ENCODE measurements at places on chromosomes 6 and 20.
A peak's percentile ranks its signal among the peaks of the same experiment; 100 is the strongest.

- DNase-seq, result no peak
Measured at GRCh38 chr6:118228886-118229285, 319.2 kb upstream of the PLN start.

- DNase-seq, result no peak
Measured at GRCh38 chr6:1123386-1124375, 188.2 kb upstream of the FOXQ1 start.

DNA sequence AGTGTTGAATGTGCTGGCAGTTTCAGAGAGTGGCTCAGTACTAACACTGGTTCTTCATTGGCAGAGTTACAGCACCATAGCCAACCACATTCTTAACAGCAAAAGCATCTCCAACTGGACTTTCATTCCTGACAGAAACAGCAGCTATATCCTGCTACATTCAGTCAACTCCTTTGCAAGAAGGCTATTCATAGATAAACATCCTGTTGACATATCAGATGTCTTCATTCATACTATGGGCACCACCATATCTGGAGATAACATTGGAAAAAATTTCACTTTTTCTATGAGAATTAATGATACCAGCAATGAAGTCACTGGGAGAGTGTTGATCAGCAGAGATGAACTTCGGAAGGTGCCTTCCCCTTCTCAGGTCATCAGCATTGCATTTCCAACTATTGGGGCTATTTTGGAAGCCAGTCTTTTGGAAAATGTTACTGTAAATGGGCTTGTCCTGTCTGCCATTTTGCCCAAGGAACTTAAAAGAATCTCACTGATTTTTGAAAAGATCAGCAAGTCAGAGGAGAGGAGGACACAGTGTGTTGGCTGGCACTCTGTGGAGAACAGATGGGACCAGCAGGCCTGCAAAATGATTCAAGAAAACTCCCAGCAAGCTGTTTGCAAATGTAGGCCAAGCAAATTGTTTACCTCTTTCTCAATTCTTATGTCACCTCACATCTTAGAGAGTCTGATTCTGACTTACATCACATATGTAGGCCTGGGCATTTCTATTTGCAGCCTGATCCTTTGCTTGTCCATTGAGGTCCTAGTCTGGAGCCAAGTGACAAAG is 17.0 kb upstream of the ADGRF4 start:
- DNase-seq, result no peak

- no peak for DNase-seq
Measured at GRCh38 chr6:1263039-1263849, 48.7 kb upstream of the FOXQ1 start.

DNA sequence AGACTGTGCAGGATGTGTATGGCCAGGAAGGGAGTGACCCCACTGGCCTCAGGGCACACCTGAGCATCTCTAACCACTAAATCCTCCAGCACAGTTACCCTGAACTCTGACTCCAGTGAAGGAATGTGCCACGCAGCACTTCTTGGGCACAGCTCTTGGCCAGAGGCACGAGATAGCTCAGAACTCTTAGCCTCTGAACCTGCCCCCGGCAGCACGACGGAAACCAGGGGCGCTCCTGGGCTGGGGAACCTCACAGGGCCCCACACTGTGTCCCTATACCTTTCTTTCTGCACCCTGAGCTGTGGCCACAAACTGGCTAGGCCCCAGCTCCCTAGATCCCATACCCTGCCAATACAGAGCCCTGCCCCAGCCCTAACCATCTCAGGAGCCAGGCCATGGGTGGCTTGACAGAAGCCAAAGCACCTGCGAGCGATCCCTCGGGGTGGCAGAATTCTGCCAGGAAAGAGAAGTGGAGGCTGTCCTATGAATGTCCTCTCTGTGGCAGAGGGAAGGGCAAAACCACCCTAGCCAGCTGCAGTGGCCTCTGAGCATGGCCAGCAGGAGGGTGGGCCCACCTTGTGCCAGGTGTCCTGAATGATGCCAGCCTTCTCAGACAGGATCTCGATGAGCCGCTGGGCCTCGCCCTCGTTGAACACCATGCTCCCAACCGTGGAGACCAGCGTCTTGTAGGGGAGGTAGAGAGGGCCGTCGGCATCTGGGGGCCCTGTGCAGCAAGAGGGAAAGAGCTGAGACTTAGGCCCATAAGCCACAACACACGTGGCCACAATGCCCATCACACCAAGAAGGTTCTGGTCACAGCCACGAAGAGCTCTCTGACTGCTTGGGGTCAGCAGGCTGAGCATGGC is 39.4 kb downstream of the RRBP1 start:
- DNase-seq, result no peak

- DNase-seq, result no peak
Measured at GRCh38 chr20:18985551-18985950, 172.0 kb downstream of the SCP2D1 start.

DNA sequence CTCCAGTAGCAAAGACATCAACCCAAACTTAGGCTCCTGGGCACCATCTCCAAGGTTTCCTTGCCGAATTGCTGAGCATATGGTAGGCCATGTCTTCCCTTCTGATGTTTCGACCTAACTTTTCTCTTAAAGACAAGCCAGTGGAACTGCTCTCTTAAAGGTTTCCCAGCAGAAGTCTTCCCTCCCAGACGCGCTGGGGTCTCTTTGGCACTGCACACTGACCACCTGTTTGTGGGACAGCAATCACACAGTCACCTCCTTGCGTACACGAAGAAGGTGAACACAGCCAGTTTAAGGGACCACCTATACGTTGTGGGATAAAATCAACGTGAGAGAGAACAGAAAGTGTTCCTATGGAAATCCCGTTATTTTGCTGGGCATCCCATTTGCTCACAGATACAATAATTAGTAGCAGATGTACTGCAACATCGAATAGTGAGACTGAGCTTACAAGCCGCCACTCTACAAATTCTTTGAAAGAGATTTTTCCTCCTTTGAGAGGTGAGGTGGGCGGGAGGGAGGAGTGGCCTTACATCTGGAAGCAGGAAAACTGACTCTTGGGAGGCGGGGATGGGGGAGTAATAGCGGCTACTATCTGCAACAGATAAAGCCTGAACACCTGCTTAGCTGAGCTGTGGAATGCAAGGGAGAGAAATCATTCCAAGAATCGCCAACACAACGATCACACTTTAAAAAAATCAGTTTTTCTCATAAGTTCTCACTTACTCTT is 9.9 kb downstream of the GRIK2 start:
- no peak for DNase-seq

- no peak for DNase-seq
Measured at GRCh38 chr20:6040958-6041807, 12.7 kb downstream of the LRRN4 start.

DNA sequence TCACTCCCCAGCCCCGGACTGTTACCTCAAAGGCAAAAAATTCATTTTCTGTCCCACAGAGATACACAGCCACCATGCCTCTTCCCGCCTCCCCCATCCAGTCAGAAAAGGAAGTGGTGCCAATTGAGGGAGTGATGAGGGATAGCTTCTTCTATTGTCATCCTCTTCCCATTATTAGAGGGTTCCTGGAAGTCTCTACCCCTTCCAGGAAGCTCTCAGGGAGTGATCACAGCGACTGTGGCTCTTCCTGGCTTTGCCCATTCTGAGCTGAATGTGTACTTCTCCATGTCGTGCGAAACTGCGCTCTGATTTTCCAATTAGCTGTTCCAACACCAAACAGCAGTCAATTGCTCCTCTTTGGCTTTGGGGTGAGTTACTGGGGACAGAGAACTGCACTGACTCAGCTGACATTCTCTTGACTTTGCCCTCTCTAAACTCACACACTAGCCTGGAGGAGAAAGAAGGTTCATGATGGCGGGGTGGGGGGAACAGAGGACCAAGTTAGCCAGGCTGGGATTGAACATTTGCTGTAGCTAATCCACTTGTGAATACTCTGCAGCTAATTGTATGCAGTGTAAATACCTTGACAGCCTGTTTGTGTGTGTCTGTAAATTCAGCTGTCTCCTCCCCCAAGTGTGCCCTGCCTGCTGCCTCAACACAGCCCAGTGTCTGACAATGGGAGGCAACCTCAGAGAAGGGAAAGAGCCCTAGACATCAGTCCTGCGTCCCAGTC is 2.4 kb upstream of the MDGA1 start:
- no peak for DNase-seq

- DNase-seq, result no peak
Measured at GRCh38 chr6:113680301-113680700, 176.8 kb upstream of the MARCKS start.

DNA sequence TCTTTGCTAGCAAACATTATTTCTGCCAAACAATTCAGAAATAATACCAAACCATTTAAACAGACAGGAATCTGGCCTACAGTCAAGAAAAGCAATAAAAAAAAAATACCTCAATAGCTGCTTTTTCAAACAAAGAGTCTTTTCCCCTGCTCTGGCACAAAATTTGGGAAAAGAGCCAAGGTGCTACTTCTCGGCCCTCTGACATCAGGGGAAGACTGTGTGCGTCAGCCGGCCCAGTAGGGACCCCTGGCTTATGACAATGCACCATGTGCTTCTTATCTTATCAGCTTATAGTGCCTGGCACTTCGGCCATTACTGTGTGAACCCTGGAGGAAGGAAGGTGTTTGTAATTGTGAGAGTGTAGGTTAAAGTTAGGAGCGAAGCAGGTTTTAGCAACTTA is 89.4 kb downstream of the PDE10A start:
- DNase-seq, result no peak

GRCh38 chr20:63577317-63577894 is 3.4 kb upstream of the HELZ2 start:
- peak; percentile 69 for DNase-seq

DNA sequence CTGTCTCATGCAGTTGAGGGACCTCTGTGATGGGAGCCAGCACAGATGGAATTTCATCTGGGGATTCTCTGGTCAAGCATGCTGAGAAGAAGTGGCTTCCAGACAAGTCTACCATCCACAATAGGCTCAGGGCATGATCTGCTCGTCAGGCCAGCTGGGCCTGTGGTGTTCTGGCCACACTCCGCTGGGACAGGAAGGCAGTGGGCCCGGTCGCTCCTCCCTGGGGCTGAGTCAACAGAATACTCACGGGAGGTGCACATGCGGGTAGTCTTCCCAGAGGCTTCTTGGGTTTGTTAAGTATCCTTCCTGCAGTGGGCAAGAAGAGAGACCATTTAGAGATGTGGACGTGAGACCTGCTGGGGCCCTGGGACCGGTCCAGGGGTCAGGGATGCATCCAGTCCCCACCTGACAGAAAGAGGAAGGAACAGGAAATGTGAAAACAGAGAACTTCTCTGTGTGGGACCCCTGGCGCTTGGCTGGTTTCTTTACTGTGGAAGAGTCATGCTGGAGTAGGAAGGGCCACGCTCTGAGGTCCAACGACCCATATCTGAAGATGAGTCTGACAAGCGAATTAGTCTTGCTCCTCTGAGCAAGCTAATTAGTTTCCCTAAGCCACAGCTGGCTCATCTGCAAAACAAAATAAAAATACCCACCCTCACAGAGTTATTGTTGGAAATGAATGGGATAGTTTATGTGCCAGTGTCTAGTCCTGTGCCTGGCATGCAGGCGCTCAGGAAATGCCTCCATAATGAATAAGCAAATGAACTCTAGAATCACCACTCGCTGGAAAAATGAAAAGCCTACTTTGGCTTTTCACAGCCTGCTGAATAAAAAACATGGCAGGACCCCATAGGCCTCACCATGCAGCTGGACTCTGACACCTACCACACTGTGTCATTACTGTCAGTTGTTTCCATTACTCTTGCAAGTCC is 67.3 kb downstream of the TRAM2 start:
- no peak for DNase-seq

GRCh38 chr6:44800171-44800783 is 412.8 kb downstream of the CDC5L start:
- peak; percentile 68 for DNase-seq

- no peak for DNase-seq
Measured at GRCh38 chr6:21524201-21524600, 69.3 kb upstream of the SOX4 start.

- DNase-seq, result no peak
Measured at GRCh38 chr6:141033101-141033500, 1099.6 kb upstream of the GJE1 start.

DNA sequence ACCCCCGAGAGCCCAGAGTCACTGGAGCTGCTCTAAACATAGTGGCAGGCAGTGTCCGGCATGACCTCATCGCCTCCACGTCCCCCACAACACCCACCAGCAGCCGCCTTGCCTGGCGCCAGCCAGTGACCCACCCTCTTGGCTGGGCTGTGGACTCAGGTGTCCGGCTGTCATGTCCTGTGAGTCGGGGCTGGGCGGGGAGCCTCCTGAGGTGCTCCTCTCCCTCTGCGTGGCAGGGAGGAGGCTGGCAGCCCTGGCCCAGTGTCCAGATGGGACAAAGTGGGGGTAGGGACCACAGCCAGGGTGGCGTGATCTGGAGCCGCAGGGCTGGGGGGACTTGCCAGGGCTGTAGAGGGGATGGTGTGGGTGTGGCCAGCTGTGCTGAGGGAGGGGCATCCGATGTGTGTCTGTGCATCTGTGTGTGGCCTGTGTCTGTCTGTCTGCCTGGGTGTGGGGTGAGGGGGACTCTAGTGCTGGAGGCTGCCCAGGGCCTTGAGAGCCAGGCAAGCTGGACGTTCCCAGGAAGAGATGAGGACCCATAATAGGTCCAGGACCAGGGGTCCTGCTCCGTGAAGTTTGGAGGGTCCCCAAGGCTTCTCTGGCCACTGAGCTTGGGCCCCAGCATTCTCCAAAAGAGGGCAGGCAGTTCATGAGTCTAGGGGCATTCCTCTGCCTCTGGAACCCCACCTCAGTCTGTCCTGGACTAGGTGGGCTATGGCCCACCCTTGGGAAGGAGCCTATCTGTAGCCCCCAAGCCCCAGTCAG is 2.3 kb upstream of the SOX18 start:
- no peak for DNase-seq

- DNase-seq, result no peak
Measured at GRCh38 chr20:57082357-57082945, 184.0 kb downstream of the BMP7 start.

DNA sequence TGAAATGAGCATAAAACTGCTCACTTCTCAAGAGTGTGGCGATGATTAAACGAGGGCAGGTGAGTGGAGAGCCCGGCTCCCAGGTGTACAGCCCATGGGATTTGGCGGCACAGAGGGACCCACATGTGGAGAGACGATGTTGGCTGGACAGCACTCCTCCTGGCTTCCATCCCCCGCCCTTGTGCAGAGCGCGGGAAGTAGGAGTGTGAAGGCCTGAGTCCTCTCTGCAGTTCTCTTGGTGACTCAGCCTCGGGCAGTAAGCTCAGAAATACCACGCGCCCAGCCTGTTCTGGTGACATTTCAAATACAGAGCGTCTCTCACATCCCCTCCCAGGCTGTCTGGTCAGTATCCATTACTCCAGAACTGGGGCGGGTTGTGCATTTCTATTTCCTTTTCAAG is 94.2 kb upstream of the SRSF6 start:
- no peak for DNase-seq

DNA sequence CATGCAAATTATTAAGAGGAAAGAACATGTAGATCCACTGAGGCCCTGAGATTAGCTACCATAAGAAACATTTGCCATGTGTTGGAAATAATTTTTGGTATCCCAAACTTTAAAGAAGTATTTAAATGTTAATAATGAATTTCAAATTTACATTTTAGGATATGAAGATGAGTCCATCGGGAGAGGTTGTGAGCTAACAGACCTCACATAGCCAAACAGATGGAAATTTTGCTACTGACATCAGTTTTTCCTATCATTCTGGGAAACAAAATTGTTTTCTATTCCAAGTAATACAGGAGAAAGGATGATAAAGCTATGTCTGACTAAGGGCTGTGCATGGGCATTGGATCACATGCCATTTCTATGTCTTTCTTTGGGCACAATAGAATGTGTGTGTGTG is 809.6 kb downstream of the TENT5A start:
- no peak for DNase-seq

Measured in prostate gland (tissue), 2 donors.